AG04450 (cell line): ENCODE measurements at places on chromosomes 3 and 15. TPM values are rescaled to one million over a fixed set of nuclear protein-coding genes. Genes with fewer than 3 reads are reported as not detected.

DNA sequence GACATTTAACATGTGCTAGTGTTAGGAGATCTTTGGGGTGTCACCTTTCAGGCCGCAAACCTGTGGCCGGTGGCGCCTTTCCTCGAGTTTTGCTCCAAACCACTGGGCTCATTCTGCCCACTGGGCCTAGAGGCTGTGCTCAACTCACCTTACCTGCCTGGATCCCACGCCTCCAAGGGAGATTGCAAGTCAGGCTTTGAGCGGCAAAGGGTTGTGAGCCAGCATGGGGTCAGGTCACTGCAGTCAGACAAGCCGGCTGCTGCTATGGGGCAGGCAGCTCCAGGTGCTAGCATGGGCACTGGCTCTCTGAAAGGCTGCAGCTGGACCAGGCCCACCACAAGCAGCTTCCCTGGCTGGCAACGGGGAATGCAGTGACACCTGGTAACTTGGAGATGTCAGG lies 265.5 kb downstream of the ZBBX start:
- no peak for DNase-seq

GRCh38 chr15:69145694-69146492 lies 14.5 kb upstream of the GLCE start:
- DNase-seq: no peak

DNA sequence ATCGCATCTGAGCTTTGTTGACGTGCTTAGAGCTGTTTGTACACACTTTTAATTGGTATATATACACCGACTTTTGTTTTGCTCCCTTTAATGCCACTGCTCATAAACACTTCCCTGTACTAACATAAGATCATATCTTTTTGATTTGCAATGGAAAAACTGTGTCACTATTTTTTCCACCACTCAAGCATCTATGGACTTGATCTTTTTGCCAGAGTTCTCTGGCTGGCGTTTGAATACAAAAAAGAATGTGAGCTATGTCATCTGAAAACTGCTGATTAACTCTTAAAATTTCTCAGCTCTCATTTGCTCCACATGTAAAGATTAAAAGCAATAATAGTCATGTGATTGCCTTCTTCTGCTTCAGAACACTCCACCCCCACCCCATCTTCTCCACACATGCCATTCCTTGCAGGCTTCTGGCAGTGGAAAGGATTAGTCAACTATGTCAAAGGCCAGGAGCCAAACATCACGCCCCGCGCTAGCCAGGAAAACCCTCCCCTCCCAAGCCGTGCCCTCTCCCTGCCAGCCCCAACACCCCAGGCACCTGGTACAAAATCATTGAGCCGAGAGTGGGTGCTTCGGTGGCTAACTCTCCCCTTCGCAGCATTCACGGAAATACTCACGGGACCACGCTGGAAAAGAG lies 123.4 kb upstream of the MEF2A start:
- peak; percentile 67 for DNase-seq

DNA sequence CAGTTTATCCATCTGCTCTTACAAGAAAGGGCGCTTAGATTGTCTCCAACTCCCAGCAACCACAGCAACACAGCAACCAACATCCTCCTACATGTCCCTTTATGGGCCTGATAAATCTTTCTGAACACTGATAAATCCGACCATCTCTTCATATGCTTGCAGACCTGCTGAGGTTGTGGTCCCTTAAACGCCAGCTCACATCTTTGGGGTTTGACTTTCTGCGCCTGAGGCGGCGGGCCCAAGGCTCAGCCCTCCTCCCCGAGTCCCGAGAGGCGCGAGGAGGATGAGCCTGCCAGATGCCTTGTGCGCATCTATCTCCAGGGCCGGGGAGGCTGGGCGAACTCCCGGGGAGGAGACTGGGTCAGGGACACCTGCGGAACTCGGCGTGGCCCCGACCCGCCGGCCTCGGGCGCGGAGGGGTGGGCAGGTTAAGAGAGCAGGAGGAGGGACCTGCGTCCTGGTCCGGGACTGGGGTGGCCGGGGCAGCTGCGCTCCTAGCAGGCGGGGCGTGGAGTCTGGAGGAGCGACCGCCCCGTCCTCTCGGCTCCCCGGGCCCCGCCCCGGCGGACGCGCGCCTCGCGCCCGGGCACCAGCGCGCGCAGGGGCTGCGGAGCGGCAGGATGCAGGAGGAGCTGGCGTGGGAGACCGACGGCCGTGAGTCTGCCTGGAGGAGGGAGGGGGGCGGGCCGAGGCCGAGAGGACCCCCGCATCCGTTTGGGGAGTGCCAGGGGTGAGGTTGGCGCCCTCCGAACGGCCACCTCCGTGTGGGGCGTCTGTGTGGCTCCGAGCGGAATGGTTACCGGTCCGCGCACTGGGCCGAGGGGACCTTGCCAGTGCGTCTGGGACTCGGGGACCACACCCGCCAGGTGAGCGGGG lies at the start of gene ANKDD1A:
Gene ANKDD1A, plus strand, starts transcription at position 592 of the 876 bp plus-strand sequence. Its CDS starts 29 bp downstream, at position 621.
- no peak for DNase-seq

GRCh38 chr3:30597131-30597768 lies 9.2 kb upstream of the TGFBR2 start:
- no peak for DNase-seq

GRCh38 chr15:89211678-89212170 lies 9.7 kb downstream of the RLBP1 start:
- no peak for DNase-seq

- no peak for DNase-seq
Measured at GRCh38 chr15:77981281-77982126, 96.0 kb downstream of the TBC1D2B start.

GRCh38 chr3:105534491-105534890 lies 167.8 kb downstream of the ALCAM start:
- no peak for DNase-seq

DNA sequence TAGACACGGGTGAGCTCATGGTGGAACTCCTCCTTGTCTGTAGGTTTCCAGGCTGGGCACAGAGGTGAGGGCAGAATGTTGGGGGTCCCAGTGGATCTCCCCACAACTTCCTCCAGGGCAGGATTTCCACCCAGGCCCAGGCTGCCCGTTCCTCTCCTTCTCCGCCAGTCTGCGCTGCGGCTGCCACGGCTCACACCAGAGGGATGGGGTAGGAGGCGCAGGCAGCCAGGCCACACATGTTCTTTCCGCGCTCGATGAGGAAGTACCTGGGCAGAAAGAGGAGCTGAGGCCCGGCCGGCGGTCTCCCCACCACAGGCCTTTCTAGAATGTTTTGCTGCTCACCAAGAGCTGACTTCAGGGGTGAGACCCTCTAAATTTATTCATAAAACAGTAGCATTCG lies 22.9 kb downstream of the CTSH start:
- DNase-seq: no peak

DNA sequence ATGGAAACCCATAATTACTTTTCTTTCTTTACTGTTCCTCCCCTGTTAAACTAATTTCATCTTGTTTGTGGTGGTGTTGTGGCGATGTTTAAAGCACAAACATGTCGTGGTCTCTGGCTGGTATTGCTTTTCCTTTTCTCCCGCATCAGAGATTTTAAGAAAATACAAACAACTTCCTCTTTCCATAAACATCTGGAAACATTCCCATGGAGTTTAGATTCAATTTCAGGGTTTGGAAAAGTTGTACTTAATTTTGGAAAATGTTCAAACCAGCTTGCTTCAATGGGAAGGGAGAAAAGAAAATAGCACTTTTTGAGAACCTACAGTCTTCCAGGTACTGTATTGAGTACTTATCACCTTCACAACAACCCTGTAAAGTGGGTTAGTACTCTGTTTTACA lies 30.4 kb downstream of the STARD9 start:
- DNase-seq: no peak

The ALDH1A2 gene
- 0.68 and 0.77 TPM in 2 replicates for polyA plus RNA-seq
